Activated T-helper 17 cell treated with anti-CD3 and anti-CD28 coated beads, Interleukin-2, amount 50 U/mL, for 72 hours (primary cell): ENCODE measurements at places on chromosomes 3 and 15. TPM values are rescaled to one million over a fixed set of nuclear protein-coding genes. Genes with fewer than 3 reads are reported as not detected.
A peak's percentile ranks its signal among the peaks of the same experiment; 100 is the strongest.

Gene PLSCR2
- not detected for total RNA-seq

DNA sequence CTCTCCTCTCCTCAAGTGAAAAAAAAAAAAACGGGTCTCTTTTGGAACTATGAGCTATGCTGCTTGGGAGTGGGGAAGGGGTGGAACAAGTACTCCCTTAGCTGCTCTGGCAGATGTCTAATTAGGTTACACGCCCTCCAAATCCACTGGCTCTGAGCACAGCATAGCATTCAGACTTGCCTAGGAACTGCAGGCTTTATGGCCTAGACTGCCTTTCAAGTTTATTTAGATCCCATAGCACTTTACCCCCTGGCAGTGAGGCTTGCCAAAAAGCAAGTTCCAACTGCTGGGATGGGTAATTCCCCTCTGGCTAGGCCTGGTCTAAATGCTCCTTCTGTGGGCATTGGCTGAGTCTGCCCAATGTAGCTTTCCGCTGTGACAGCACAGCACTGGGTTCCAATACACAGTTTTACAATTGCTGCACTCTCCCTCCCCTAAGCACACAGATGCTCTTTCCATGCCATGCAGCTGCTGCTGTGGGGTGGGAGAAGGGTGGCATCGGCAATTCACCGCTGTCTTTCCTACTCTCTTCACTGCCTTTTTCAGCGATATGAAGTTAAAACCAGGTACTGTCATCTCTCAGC is 152.8 kb downstream of the KCNAB1 start:
- ATAC-seq = no peak

DNA sequence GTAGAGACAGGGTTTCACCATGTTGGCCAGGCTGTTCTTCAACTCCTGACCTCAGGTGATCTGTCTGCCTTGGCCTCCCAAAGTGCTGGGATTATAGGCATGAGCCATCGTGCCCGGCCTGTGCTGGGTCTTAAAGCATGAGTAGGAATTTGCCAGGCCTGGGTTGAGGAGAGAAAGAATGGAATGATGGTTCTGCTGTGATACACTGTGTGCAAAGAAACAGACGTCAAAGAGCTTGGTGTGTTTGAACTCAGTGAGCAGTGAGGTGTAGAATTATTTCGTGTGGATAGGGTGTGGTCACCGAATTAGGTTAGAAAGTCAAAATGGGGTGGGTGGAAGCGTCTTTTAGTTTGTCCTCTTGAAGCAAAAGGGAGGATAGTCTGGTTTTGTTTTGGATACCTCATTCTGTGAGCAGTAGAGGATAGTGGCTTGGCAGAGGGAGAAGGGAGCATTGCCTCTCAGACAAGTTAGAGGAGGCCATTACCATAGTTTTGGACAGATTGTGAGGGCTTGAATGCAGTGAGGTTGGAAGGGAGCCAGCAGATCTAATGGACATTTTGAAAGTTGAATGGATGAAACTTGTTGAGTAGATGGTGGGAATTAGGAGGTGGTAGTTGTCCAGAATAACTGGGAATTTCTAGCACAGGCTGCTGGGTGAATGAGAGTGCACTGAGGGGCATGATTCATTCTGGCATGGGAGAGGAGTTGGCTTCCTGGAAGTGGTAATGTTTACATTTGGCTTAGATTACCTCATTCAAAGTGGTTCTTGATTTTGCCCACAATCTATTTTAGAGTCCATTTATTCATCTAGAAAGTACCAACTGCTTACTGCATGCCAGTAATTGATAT is 27.2 kb downstream of the AKAP13 start:
- peak; percentile 77 for ATAC-seq

GRCh38 chr3:182413061-182413460 is 380.2 kb upstream of the ATP11B start:
- ATAC-seq = no peak

- no peak for ATAC-seq
Measured at GRCh38 chr15:39239562-39239961, 341.3 kb upstream of the THBS1 start.
